ENCODE measurements at places on chromosomes 7 and 10.

DNA sequence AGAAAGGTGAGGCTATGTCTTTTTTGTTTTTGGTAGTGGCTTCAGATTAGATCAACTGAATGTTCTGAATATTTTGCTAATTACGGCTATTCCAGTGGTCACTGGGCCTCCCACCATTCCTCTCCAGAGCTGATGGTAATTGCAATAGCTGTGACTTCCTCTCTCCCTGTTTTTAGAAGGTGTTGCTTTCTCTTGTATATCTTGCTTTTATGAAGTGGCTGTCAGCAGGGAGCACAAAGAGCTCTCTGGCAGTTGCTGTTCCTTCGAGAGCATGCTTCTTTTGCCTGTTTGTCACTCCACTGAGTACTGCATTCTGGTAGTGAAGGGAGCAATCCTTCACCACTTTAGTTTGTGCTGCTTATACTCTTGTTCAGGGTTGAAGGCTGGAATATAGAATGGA is 133.3 kb downstream of the EXOC4 start:
- DNase-seq = no peak

DNA sequence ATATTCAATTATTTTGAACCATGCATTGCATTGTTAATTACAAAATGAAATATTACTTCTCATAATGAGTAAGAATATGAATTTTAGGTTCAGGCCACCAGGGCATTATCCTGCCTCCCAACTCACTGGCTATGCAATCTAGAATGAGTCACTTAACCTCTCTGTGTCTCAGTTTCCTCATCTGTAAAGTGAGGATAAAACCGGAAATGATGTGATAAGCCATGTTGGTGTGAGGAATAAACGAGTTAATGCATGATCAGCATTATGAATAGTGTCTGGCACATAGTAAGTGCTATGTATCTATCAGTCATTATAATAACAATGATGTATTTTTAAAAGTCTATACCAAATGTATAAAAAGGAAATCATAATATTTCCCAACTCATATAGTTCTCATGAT is 85.5 kb downstream of the SEMA3D start:
- no peak for DNase-seq

- DNase-seq = no peak
Observed at GRCh38 chr10:74949034-74949832, 122.8 kb downstream of the KAT6B start.

DNA sequence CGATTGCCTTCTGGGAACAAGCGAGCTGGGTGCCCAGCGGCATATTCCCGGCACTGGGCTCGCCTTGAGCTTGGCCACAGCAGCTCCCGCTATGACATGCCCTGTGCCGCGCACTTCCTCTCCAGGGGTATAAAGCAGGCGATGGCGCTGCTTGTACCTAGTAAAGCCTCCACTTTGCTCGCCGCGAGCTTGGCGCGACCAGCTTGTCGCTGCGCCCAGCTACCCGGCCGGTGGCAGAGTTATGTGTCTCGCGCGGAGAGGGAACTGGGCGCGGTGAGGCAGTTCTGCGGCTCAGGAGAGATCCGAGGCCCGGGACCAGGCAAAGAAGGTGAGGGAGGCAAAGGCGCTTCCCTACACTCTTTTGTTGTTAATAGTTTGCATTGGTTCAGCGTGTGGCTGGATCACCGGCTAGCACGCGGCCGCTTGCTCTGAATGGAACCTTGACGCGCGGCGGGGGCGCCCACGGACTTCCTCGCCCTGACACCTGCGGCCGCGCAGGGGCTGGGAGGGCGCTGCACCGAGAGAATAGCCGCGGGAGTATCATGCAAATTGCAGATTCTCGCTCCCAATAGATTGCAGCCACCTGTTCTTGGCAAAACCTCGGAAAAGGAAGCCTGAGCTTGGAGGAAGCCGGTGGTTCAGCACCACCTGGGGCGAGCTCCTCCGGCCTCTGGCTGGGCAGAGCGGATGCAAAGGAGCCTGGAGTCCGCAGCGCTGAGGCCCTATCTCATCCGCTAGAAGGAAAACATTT is 3.0 kb upstream of the BUB3 start:
- DNase-seq = no peak

DNA sequence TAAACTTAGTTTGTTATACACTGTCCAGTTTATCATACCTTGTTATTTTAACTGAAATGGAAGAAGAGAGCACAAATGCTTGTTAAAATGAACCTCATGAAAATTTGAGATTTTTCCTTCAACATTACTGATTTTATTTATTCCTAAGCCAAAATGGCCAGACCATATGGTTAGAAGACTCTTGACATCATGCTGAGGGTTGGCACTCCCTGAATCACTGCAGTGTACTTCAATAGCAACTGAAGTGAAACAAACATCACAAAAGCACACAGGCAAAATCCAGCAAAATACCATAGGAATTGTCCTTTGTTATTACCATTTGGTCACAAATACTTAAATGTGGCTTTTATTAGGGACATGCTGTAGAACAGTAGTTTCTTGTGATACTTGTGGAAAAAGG is 347.8 kb downstream of the NXPH1 start:
- DNase-seq = no peak

DNA sequence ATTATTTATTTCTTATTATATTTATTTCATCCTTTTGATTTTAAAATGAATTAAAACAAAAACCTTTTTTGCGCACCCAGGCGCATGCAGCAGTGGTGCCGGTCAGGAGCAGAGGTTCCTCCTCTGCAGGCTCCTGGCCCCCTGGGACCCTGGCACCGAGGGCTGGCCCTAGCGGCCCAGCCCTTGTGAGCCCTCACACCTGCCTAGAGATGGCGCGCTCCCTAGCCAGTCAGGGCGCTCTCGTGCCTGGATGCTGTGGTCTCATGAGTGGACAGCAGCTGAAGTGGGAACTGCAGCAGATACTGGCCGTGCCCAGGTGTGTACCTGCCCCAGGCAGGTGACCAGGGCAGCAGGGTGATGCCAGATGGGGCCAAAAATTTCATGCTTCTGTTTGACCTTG is 13.8 kb downstream of the RET start:
- no peak for DNase-seq

DNA sequence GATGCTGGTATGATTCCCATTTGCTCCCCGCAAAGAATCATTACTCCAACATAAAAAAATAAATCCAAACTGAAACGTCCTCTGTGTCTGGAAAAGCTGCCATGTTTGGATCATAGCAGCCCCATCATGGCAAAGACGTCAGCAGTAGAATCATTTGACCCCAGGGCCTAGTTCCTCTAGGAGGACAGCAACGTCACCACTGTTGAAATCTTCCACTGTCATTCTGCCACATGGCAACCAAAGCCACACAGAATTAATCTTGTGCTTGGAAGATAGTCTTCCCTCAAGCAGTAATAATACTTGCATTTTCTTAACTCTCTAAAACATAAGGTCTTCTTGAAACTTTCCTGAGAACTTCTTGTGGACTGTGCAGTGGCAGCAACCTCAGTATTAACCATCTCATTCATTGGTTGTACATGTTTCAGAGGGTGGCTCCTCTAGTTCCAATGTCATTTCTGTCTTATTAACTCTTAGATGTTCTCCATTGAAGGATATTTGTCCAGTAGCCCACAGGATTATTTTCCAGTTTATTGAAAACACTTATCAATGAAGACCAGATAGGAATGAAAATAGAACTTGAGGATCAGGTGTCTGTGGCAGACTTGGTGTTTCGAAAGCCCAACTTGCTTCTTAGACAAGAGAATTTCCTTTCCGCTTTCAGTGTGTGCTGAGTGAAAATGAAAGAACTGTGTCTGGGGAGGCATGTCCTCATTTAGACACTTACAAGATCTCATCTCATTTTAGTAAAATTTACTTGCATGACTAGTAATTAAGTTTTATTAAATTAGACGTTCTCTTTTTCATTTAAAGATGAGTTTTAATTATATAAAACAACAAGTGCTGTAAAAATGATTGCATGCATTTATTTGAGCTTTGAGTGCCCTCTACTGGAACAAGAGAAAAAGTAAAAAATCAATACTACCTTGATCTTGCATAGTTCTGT is 28.9 kb upstream of the INHBA start:
- DNase-seq = no peak

DNA sequence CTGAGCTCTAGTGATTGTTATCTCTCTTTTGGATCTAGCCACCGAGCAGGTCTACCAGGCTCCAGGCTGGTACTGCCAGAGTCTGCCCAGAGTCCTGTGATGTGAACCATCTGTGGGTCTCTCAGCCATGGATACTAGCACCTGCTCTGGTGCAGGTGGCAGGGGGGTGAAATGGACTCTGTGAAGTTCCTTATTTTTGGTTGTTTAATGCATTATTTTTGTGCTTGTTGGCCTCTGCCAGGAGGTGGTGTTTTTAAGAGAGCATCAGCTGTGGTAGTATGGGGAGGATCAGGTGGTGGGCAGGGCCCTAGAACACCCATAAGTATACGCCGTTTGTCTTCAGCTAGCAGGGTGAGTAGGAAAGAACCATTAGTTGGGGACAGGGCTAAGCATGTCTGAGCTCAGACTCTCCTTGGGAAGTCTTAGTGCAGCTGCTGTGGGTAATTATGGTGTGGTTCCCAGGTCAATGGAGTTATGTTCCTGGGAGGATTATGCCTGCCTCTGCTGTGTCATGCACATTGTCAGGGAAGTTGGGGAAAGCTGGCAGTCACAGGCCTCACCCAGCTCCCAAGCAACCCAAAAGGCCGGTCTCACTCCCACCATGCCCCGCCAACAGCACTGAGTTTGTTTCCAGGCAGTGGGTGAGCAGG is 81.8 kb downstream of the NPSR1 start:
- no peak for DNase-seq

DNA sequence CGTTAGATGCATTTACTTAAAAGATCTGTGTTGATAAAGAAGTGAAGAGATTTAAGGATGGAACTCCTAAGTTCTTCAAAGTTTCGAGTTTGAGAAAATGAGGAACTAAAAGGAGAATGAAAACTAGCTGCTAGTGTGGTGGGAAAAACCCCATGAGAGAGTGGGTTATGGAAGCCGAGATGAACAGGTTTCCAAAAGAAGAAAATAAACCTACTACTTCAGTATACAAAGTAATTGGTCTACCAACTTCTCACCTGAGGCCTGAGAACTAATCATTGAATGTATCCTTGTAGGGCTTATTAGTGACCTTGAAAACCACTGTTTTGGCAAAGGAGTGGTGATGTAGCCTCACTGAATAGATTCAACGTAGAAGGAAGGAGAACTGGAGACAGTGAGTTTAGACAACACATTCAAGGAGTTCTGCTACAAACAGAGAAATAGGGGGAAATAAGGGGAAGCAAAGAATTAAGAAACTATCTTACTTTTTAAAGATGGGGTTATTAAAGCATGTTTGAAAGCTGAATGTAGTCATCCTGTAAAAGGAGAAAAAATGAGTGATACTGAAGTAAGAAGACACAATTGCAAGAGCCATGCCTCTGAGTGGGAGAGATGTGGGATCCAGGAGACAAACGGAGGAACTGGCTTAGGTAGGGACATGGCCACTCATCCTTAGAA is 50.8 kb downstream of the CH25H start:
- no peak for DNase-seq

GRCh38 chr10:77428691-77429395 is 208.8 kb downstream of the KCNMA1 start:
- DNase-seq = peak; percentile 51

DNA sequence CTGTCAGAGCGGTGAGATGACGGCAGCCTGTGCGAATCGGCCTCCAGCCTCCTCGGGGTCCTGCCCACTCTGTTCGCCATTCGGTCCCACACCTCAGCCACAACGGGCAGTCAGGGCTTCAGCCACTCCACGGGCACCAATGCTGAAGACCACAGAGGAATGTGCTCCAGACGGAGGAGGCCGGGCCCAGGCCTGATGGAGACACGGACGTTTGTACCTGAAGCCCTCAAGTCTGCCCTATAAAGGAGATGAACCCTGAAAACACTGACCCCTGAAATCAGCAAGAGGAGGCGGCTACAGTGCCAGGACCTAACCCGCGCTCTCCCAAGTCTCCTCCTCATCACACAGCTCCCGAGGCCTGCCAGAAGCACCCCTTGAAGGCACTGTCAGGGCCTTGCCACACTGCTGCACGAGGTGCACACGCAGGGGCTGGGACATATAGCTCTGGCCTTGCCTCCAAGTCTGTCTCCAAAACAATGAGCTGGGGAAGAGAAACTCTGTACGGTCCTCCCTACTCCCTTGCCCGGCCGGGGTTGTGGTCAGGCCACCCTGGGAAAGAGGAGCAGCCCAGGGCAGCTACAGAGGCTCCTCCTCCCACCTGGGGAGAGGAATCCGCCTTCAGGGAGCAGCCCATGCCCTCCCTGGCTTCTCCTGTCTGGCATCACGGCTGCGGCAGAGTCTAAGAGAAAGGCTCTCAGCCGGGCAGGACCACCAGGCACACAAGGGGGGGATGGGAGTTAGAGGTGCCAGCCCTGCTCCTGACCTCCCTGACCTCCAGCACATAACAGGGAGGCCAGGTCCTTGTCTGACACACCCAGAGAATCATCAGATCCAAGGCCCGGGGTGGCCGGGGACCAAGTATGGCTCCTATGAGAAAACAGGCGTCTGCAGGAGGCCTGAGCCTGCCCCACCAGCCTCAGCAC is 310.1 kb downstream of the PTPRN2 start:
- no peak for DNase-seq

DNA sequence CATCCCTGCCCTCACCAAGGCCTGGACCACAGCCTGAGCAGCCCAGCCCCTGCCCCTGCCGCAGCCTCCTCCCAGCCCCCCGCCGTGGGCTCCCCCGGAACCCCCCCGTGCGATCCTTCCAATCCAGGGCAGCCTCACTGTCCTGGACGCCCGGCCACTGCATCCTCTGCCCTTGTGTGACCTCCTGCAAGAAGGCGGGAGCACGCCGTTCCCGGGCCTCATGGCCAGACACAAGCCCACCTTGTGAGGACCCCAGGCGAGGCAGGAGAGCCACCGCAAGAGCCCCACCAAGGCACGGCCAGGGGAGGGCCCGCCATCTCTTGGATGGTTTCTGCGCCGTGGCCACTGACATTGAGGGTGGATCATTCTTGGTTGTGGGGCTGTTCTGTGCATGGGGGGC is 7.8 kb upstream of the LFNG start:
- no peak for DNase-seq

GRCh38 chr7:103297837-103298179 is 573 bp downstream of the PMPCB start:
- DNase-seq = no peak

DNA sequence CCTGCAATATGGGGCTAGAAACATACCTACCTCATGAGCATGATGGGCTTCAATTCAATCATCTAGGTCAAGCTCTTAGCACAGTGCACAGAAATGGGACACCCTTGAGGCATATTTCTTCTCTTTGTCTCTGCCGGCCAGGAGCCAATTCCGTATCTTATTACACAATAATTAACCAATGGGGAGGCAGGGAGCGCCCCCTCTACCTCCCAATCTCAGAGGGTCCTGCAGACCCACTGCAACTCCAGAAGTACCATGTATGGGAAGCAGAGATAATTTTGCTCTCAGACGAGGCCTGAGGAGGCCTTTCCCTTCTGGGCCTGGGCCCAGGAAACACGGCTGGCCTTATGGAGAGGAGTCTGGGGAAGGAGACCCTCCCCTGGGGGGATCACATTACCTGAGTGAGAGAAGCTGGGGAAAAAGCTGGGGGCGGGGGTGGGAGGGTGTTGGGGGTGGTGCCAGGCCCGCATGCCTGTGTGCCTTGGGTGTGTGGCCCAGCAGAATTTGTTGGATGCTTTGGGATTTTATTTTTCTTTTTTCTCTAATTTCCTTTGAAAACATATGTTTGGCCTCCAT is 155.5 kb downstream of the UBE2H start:
- no peak for DNase-seq

- no peak for DNase-seq
Observed at GRCh38 chr7:16421333-16422102, at the start of gene CRPPA. TSS of gene CRPPA (minus strand) at chr7:16421538. CDS start at chr7:16421322, 216 bp downstream.

- DNase-seq = no peak
Observed at GRCh38 chr10:101536800-101537199, 51.3 kb downstream of the POLL start.

GRCh38 chr10:27744802-27745731 is 552 bp downstream of the MKX start:
- DNase-seq = no peak

Data from AG04449 (cell line).